ENCODE measurements at places on chromosomes 11 and 22.

DNA sequence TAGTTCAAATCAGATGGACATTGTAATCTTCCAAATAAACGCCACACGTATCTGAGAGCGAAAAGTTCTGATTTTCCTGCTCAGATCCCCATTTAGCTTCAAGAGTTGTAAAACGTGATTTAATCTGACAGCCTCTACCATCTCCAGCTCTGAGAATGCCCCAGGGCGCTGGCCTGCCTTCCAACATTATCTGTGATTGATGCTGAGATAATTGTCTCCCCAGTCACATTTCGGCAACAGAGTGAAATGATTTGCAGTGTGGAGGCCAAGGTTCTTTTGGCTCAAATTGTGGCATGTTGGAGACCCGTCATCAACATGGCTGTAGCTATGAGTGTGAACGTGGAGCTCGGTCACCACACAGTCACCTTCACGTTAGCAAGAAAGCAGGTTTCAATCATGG lies 283.4 kb downstream of the BRD1 start:
- DNase-seq, result no peak

GRCh38 chr11:78684377-78684776 lies 109.7 kb upstream of the NARS2 start:
- no peak for DNase-seq

DNA sequence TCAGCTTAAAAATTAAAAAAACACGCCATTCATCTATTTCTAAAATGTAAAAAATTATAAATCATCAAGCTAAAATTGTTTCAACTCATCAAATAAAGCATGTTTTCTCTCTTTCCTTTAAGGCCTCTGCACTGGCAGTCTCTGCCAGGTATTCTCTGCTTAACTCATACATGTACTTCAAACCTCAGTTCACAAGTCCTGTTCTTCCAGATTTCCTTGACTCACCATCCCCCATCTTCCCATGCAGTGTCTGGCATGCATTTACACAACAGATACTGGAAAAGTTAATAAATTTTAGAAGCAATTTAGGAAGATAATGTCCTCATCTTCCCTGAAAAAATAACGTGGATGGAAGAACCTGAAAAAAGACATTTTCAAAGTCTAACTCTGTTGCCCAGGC lies 32.5 kb downstream of the CSTF3 start:
- no peak for DNase-seq

DNA sequence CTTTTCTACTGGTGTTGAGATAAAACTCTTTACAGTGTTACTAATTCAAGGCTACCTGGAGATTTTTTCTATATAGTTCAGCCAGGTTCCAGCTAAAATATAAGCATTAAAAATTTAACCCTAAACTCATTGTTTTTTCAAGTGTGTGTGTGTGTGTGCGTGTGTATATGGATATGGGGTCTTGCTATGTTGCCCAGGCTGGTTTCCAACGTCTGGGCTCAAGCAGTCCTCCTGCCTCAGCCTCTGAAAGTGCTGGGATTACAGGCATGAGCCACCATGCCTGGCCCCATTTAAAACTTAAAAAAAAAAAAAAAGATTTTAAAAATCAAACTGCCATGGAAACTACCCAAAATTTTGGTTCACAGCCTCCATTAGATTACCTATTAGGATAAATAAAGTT lies 4.5 kb upstream of the PES1 start:
- DNase-seq, result no peak

- DNase-seq, result no peak
Observed at GRCh38 chr11:110730773-110731172, 18.5 kb upstream of the ARHGAP20 start.

GRCh38 chr11:65854852-65855837 lies 2.8 kb downstream of the CFL1 start:
- DNase-seq, result no peak

DNA sequence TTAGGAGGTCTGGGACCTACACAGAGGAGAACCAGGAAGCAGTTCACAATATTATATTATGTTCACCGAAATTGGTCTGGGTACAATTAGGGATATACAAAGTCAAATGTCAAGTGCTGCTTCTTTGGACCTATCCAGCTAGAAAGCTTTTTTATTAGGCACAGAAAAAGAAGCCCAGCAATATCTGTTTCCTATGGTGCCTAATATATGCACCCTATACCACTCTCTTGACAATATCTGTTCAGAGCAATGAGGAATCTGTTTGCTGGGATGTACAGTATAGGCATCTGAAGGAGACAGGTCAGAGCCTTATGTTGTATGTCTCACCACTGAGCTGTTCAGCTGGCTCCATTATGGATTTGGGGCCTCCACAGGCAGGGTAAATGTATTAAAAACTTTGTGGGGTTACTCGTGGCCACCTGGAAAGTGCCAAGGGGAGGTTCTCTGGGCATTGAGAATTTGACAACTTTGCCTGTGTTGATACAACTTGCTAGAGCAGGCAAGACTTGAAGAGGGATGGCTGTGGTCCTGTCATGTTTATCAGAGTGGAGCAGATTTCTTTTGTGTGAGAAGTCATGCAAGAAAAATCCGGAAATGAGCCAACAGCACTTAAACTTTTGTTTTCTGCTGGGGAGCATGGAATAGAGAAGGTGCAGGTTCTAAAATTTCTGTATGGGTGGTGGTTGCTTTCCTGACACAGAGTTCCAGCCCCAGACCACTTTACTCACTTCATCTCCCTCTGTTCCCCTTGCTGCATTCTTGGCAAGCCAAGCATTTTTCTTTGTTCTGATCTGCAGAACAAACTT lies 10.1 kb downstream of the STIM1 start:
- DNase-seq, result no peak

DNA sequence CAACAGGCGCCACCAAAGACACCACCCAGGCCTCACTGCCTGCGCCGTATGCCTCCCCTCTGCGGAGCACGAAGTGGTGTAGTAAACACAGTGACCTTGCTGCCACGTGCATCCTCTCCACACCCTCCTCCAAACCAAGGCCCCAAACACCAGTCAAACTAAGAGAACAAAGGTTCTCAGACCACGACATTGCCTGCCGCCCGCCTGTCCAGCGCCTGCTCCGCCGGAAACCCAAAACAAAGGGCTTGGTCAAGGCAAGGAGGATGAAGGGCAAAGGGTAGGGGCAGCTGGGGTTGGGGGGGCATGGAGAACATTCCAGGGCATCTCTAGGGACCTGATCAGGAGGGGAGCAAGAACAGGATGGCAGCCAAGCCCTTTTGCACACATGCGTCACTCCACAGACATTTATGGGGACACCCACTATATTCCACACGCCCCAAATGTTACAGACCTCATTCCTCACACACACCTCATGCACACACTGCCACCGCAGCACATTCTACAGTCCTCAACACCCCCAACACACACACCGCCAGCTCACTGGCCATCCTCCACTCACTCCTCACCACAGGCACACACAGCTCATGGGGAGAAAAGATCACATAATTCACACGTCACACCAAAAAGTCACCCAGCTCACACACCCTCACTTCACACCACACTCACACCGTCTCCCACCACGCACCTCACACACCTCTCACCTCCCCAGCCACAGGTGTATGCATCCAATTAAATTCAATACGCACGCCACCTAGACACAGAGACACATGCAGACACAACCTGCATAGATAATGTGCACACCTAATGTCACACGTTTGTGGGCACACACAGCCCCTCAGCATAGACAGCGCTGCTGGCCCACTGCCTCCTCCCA lies 34.5 kb downstream of the PDE2A start:
- DNase-seq, result no peak

DNA sequence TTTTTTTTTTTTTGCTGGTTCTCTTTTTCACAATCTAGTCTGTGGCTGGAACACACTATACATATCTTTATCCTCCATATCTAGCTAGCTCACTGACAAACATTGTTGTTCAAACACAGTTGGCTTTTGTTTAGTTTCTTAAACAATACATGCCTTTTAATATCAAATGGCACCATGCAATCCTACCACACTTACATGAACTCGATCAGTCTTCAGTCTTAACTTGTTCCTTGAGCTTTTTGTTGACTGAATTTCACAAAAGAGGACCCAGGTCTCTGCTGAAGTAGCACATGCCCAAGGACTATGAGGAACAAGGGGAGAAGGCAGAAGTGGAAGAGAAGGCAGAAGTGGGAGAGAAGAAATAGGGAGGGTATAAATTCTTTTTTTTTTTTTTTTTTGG lies 25.5 kb downstream of the TMEM123 start:
- DNase-seq, result no peak

GRCh38 chr11:84924154-84924692 lies 702.9 kb downstream of the DLG2 start:
- DNase-seq, result no peak

- DNase-seq, result no peak
Observed at GRCh38 chr22:32803738-32804435, 2.4 kb downstream of the TIMP3 start.

GRCh38 chr11:4546878-4547277 lies 1.9 kb downstream of the OR52M1 start:
- no peak for DNase-seq

GRCh38 chr22:22452211-22452610 lies 56.3 kb downstream of the ZNF280B start:
- no peak for DNase-seq

Measured in cortex of kidney (tissue), 1 donor.